ENCODE measurements at places on chromosomes 6 and 20.
A peak's percentile ranks its signal among the peaks of the same experiment; 100 is the strongest.

- no peak for DNase-seq
Observed at GRCh38 chr6:158879180-158879579, 60.0 kb upstream of the EZR start.

DNA sequence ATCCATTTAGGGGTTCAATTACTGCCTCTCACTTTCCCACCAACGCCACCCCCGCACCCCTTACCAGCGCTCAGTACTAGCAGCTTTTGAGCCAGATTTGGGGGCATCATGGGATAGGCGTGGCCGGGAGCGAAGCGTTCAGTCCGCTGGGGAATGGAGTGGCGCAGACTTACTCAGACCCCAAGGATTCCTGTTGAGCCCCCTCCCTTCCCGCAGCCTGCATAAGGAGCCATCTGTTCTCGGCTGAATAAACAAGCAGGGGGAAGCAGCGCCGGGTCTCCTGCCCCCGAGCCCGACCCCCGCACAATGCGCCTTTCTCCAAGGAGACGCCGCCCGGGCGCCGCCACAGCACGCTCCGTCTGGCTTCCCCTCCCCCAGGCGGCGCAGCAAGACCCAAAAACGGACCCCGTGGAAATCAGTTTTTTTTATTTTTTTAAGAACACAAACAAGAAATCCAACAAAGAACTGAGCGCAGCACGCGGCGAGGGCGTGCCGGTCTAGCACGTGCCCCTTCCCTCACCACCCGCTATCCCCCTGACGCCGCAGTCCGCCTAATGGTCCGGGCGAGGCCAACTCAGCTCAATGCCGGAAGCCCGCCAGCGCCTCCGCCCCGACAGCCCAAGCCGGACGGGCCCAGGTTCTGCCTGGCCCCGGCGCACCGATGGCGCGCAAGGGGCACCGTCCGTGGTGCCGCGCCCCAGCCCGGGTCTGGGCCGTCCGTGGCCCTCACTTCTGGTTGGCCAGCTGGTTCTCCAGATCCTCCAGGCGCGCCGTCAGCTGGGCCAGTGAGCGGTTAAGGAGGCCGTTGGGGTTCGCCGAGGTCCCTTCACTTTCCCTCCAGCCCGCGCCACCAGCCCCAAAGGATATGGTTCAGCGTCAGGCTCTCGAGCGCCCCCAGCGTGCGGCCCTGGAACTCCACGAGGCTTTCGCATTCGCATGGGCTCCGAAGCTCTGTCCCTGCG, 13.3 kb upstream of the RBPJL start:
- peak; percentile 84 for DNase-seq

- peak; percentile 9 for DNase-seq
Observed at GRCh38 chr6:29520232-29520631, 32.5 kb upstream of the MAS1L start.

DNA sequence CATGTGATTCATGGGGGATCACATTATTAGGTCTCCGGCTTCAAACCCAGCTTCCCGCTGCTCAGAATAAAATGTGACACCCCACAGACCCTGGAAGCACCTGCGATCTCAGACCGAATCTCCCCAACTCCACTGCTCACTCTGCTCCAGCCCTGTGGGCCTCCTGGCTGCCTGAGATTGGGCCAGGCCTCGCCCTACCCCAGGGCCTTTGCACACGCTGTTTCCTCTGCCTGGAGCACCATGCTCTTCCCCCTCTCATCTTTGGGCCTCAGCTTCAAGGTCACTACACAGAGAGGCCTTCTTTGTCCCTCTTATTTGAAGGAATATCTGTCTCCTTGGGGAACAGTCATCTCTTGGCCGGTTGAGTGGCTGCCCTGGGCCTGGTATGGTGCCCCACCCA, 48.8 kb downstream of the RBM38 start:
- no peak for DNase-seq

DNA sequence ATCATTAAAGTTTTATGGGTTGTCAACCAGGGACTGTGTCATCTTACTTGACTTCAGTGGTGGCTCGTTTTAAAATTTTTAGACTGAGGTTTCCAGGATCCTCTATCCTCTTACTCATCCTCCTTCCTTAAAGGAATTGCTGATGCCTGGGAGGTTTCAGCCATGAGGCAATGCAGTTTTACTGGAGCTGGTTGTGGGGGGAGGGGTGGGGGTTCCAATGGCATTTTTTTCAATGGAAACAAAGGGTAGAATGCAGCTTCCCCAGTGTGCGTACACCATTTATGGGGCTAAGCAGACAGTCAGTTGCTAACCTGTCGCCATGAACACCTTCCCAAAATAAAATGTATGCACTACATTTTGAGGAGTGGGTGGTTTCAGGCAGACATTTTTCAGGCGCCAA, 88.0 kb downstream of the METTL24 start:
- no peak for DNase-seq

GRCh38 chr6:43054206-43054943, 724 bp upstream of the CUL7 start:
- DNase-seq = no peak

GRCh38 chr6:15023448-15023847, 222.4 kb upstream of the JARID2 start:
- DNase-seq = no peak

- DNase-seq = no peak
Observed at GRCh38 chr6:1200409-1201101, 111.3 kb upstream of the FOXQ1 start.

GRCh38 chr6:81451787-81452186, 300.7 kb downstream of the TENT5A start:
- DNase-seq = no peak

DNA sequence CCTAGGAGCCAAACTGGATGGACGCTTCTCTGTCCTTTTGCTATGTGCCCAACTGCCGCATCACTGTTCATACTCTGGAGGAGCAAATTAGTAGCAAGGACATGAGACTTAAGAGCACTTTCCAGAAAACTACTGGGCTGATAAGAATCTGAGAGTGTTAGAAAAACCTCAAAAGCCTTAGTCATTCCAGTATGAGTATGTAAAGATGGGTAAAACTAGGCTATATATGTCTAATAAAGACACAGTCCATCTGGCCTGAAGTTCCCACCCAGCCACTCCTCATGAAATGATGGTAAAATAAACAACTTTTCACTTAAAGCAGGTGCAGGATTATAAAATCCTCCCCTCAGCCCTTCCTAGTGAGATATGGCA, 30.6 kb downstream of the SHLD1 start:
- DNase-seq = no peak

GRCh38 chr6:55798571-55798970, 76.8 kb downstream of the BMP5 start:
- no peak for DNase-seq

DNA sequence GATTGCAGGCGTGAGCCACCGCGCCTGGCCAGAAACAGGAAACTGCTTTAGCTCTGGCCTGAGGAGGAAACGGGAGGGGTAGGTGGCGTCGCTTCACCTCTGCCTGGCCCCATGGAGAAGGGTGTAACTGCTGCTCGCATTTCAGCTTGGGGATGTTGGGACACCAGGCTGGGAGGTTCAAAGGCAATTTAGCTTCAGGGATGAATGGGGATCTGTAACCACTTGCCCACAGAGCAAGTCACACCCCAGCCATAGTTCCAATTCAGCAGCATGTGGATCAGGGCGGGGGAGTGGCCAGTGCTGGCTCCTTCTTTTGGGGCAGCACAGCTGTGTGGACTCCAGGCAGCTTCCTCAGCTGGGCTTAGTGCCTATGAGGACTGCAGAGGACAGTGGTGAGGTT, 34.8 kb upstream of the NUP153 start:
- DNase-seq = no peak

- DNase-seq = no peak
Observed at GRCh38 chr6:95417856-95418255, 159.5 kb upstream of the MANEA start.

DNA sequence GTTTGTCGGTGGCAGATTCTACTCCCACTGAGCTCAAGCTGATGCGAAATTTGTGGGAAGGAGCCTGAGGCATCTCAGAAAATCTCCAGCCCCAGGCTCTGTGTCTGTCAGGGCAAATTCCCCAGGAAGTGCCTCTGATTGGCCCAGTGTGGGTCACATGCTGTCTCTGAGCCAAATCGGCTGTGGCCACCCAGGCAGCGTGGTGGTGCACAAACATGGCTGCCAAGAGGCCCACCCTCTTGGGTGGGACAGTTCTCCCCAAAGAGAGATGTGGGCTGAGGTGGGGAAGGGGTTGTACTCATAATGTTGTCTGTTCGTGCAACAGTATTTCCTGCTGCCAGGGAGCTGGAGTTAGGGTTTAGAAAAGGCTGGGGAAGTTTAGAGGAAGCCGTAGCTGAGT, 130.6 kb downstream of the BMP7 start:
- DNase-seq = no peak

GRCh38 chr6:125918681-125919566, 37.6 kb upstream of the HINT3 start:
- DNase-seq = no peak

DNA sequence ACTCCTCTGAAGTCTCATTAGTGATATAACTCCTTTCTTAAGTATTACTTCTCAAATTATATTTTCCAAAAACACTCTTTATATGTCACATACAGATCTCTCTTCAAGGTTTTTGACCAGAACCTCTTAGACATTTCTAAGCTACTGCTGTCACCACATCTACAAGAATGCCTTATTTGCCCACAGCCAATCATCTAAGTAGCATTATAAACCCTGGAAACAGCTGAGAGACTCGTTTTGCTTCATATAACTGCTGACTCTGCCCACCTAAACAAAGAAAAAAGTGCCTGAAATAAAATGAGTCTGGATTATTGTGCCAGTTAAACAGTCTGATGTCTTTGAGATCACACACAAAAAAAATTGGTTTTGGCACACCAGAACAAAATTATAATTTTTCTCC, 165.9 kb downstream of the COL9A1 start:
- no peak for DNase-seq

GRCh38 chr6:165747963-165748362, 84.9 kb upstream of the PDE10A start:
- no peak for DNase-seq

- peak; percentile 30 for DNase-seq
Observed at GRCh38 chr20:62603021-62603906, 39.0 kb upstream of the SLCO4A1 start.

DNA sequence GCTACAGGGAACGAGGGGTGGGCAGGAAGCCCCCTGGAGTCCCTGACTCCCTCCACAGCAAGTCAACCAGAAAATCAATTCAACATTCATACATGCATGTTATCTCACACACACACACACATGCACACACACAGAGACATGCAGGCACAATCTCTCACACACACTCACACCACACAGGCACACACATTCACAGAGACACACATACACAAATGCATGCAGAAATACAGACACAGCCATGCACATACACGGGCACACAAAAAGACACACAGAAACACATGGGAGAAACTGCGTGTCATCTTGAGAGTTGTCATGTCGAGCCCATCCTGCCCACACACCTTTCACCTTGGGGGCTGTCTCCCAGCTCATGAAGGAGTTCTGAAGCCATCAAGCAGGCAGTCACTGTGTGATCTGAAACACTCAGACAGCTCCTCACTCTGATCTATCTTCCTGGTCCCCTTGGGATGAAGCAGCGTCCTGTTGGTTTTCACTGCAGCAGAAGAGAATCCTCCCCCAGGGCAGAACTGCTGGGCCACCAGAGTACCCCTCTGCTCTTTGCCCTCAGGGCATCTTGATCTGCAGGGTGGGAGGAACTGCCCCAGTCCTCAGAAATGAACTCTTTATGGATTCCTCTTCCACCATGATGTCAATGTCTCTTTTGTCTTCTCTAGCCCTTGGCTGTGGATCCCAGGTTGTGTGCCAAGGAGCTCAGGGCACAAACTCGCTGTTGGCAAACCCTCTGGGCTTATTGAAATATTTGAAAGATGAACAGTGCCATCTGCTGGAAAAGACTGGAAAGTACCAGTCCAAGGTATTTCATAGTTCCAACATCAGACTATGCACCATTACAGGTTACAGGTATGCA, 8.8 kb downstream of the RAET1L start:
- peak; percentile 74 for DNase-seq

- no peak for DNase-seq
Observed at GRCh38 chr6:163457637-163458561, 43.4 kb downstream of the QKI start.

DNA sequence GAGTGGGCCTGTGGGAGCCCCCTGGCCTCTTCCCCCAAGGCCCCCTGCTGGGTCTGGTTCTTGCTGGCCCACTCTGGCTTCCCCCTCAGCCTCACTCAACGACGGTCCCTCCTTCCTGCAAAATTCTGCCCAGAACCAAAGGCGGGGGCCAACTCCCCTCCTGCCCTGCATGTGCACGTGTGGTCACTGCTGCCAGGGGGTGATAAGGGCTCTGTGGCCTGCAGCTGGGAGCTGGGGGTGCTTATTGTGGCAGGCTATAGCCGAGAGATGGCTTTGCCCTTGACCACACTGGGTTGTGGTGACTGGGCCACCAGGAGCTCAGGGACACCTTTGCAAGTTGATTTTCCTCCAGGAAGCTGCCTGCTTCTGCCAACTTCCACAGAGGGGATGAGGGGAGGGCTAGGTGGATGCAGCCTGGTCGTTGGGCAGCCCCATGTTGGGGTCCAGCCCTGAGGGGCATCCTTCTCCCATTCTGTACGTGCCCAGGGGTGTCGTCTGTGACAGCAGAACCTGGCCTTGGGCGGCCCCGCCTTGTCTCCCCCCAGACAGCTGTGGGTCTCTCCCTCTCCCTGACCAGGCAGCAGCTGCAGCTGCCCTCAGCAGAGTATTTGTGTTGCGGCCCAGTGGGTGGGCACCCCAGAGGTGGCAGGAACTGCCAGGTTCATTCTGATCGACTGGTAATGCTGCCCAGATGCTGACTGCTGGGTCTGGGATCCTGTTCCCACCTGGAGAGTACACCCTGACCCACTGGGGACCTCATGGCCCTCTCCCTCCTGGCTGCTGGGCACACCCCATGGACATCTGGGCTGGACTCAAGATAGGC, 5.6 kb downstream of the TCEA2 start:
- no peak for DNase-seq

GRCh38 chr6:20162515-20162914, 49.8 kb downstream of the MBOAT1 start:
- no peak for DNase-seq

- DNase-seq = no peak
Observed at GRCh38 chr20:51775241-51775640, 7.1 kb upstream of the ATP9A start.

GRCh38 chr6:165486183-165487137, 176.6 kb downstream of the PDE10A start:
- DNase-seq = no peak

DNA sequence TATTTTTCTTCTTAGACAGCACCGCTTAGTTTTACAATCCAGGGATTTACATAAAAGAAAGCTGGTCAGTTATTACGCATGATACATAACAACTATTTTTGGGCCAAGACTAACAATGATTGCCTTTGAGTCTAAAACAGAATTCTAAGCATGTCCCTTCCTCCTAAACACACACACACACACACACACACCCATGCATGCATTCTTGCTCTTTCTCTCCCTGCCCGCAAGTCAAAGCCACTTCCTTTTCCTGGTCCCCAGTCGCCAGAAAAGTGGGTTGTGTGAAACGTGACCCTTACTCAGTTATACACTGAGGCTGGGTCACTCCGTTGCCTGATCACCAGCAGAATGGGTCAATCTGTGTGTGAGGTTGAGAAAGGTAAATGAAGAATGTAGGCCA, 31.4 kb downstream of the FYN start:
- no peak for DNase-seq

Measured in head of caudate nucleus (tissue), 42 donors.